ENCODE measurements at places on chromosomes 11 and 22.
A peak's percentile ranks its signal among the peaks of the same experiment; 100 is the strongest.

- DNase-seq = no peak
Measured at GRCh38 chr22:32976506-32976905, 81.7 kb downstream of the SYN3 start.

DNA sequence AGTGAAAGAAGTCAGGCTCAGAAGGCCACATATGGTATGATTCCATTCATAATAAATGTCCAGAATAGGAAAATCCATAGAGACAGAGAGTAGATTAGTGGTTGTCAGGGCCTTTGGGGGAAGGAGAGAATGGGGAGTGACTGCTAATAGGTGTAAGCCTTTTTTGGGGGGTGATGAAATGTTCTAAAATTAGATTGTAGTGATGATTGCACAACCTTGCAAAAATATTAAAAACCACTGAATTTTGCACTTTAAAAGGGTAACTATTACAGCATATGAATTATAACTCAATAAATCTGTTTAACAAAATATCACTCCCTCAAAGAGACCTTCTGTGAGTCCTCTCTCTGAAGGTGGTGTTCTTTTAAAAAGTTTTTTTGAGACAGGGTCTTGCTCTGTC, 72.3 kb upstream of the GRK3 start:
- DNase-seq = no peak

DNA sequence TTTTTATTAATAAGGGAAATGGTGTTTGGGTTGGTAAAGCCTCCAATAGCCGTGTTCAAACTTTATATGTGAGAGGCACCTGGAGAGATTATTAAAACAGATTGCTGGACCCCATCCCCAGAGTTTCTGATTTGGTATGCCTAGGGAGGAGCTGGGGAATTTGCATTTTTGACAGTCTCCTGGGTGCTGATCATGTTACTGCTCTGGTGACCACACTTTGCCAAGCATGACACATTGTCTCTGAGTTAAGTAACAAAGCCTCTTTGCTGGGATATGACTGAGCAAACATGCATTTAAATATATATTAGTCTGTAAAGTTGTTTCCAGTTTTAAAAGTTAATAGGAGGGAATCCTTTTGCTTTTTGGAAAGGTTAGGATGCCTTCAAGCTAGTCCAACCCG, 140.4 kb downstream of the NAV2 start:
- no peak for DNase-seq

GRCh38 chr11:91133361-91133760, 910.5 kb upstream of the CHORDC1 start:
- no peak for DNase-seq

DNA sequence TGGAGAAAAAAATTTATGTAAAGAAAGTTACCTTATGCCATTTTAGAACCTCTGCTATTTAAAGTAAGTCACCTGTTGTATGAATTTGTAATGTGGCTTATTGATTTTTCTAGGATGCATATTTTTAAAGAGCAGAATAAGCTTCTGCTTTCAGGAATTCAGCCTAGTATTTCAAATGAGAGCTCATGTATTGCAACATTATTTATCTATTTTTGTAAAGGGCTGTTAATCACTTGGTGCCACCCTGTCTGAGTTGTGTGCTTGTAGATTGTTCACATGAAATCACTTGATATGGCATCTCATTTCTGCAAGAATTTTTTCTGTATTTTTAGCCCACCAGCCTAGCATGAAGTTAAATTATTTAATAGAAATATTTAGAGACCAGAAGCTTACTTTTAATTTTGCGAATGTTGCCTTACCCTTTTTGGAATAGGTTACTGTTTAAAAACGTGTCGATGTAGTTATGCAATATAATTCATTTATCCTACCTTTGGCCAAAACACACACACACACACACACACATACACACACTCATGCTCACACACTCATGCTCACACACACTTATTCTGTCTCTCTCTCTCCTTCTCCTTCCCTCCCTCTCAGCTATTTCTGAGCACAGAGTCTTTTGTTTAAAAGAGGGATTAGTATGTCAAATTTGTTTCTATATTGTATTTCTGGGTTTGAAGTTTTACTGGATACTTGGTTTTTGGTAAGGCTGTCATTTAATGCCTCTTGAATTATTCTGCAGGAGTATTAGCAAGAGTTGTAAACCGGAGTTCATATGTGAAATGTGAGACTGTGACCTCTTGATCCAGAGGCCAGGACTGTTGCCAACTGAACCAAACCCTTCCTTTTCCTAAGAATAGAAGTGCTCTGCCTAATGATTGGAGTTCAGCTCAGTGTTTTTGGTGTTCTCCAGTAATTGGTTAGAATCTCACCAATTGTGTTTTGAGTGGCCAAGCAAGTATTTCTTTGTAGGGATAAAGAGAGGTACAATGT, 34.4 kb downstream of the YAP1 start:
- DNase-seq = no peak

- DNase-seq = peak; percentile 33
Measured at GRCh38 chr11:723120-723883, 17.3 kb downstream of the EPS8L2 start.

DNA sequence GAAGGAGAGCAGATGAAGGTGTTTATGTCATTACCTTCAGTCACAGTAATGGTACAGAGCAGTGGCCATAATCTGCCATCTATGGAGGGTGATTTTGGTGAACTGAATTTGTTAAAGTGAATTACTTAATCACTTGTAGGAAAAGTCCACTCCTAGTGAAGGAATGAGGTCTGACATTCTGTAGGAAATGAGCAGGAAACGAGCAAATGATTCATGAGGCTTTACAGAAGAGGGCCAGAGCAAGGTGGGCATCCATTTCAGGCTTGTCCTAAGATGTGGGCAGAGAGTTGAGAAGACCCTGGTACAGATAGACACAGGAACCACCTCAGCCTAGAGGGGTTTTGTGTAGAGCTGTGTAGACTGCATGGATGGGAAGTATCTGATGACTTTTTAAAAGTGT, 6.0 kb upstream of the SGSM3 start:
- no peak for DNase-seq

- no peak for DNase-seq
Measured at GRCh38 chr11:33391893-33392251, 134.7 kb downstream of the HIPK3 start.

DNA sequence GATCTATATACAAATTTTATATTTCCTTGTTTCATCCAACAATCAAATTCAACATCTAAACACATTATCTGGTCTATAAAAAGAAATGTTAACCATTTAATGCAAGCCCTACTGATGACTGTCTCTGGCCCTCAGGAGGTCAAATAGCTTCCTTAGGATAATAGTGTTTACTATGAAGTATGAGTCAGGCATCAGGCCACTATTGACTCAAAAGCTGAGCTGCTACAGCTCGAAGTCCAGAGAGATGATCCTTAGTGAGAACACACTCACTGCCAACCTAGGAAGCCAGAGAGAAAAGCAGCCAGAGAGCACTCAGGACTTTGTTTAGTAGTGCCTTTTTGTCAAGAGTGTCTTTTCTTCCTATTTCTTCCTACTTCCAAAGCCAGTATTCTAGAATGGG, 171.8 kb downstream of the SOX6 start:
- DNase-seq = no peak

- no peak for DNase-seq
Measured at GRCh38 chr22:27919942-27920755, 1.1 kb upstream of the PITPNB start.

GRCh38 chr11:61911701-61912529, 5.5 kb downstream of the RAB3IL1 start:
- no peak for DNase-seq

DNA sequence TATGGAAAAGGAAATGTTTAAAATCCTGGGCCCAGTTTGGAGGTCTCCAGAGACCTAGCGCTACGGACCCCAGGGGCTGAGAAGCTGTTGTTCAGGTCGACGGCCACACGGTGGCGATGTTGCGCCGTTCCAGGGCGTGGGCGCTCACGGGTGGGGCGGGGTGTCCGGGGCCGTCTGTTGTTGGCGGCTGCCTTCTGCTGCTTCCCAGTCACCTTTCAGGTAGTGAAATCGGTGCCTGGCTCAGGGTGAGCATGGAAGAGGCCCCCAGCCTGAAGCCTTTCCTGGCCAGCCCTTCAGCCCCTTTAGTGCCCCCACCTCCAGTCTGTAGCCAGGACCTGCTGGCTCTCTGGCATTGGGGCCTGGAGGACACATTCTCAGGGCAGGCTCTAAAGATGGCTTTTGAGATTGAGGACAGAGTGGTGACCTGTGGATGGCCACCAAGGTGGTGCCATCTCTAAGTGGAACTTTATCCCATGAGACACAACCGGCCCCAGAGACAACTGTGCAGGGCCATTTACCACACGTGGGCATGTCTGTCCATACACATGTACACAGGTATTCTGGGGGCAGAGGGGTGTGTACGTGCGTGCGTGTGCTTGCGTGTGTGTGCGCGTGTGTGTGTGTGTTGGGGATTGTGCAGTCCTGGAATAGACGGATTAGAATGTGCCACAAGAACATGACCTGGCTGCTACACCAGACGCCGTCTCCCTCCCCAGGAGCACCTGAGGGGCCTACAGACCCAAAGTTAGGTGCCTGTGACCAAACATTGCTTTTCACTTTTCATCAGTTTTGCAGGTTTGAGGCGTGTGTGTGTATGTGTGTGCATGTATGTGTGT, 53.8 kb downstream of the ST14 start:
- peak; percentile 56 for DNase-seq

GRCh38 chr11:21567645-21568290, 625.1 kb upstream of the ANO5 start:
- DNase-seq = peak; percentile 86

DNA sequence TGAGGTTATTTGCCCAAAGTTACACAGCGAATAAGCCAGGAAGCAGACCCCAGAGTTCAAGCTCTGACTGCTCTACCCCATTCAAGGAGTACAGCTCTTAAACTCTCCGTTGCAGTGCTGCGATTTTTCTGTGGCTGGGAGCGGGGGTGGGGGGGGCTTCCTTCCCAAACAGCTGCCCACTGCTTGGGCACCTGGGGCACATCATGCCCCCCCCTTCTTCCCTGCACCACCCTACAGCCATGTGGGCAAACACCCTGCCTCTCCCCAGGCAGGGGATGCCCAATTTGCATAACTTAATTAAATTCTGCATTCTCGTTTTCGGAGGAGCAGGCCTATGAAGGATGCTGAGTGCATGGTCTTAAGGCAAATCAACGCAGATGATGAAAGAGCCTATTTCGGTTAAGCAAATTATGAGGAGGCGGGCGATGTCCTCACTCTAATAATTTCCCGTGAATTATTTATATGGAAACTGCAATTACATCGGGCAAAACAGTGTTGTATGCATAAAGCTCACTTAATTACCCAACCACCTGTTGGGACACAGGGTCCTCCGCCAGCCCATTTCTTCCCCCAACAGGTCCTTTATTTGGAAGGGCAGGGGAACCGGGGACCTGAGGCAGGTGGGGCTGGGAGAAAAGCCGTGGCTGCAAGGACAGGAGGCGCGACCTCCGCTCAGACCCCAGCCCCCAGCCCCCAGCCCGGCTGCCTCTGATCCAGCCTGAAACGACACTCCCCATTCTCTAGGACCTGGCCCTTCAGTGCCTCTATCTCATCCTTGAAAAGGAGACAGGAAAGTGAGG, 610.5 kb downstream of the BUD13 start:
- peak; percentile 80 for DNase-seq

DNA sequence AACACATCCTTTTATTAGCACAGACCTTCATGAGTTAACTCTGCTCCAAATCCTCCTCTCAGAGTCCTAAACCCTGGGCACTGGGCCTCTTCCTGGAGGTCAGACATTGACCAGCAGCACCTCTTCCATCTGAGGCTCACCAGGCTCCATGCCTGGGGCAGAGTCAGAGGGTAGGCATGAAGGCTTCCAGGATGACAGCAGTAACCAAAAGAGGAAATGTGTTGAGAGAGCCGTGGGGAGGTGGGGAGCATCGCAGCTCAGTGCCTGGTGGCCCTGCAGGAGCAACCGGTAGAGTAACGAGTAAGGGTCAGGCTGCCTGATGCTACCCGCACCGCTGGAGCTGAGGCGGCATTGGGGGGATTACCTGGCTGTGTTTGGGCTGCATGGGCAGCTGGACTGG, 9.4 kb upstream of the NAV2 start:
- no peak for DNase-seq

- DNase-seq = peak; percentile 45
Measured at GRCh38 chr11:2290351-2290841, 11.3 kb downstream of the C11orf21 start.

DNA sequence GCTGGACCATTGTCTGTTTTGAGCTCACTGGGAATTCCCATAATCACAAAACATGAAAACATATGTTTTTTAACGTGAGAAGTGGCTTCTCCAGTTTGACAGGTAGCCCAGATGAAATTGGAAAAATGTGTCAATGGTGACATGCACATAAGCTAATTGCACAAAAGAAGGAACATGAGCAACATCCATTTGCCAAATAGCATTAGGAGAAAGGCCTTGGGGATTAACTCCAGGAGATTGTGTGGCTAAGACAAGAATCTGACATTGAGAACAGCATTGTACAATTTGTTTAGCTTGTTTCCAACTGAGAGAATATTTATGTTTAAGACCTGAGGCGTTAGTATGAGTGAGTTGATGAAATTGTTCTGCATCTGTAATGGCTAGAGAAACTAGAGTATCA, 147.0 kb upstream of the API5 start:
- no peak for DNase-seq

- no peak for DNase-seq
Measured at GRCh38 chr11:45430361-45430760, 144.2 kb upstream of the SYT13 start.

DNA sequence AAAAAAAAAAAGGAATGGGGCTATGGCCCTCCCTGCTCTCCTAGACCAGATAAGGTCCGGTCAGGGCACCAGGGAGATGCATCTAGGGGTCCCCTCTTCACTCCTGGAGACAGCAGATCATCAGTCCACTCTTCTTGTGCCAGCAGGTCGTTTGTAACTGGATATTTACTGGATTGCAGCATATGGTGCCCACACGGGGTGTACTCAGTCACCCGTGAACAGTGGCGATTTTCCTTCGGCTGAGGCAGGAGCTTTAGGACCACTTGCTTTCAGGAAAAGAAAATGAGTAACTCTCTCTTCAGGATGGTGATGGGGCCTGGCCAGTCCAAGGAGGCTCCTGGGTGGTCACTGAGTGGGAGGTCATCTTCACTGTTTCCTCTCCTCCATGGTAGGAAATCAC, 38.3 kb upstream of the RAB1B start:
- DNase-seq = no peak

DNA sequence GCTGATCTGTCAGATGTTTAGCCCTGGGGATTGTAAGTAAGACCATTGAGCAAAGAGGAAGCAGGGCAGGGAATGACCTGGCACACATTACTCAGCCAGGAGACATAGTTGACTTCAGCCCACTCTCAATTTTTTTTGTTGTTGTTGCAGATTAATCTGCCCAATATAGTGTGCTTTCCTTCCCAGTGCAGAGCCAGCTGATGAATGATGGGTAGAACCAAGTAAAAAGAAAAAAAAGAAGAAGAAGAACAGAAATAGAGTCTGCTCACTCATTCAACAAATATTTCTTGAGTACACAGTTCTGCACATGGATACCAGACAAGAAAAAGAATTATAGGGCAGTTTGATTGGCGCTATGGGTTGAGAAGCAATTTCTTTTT, 292.7 kb downstream of the ETS1 start:
- DNase-seq = no peak

DNA sequence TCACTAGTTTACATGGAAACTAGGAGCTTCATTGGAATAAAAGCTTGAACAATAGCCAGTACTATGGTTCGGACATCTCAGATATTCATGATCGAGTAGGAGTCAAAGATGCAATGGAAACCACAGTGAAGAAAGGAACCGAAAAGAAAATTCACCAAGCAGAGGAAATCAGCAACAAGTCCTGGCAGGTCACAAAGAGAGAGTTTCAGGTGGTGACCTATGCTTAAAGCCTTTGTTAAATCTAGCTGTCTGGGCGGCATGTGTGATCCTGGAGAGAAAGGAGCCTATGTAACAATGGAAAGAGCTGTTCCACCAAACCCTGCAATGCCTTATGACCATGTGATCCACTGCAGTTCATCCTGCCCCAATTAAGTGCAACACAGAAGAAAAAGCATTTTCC, 68.9 kb upstream of the POU2AF2 start:
- no peak for DNase-seq
